ENCODE measurements at places on chromosomes 6 and 20. TPM values are rescaled to one million over a fixed set of nuclear protein-coding genes. Genes with fewer than 3 reads are reported as not detected.

DNA sequence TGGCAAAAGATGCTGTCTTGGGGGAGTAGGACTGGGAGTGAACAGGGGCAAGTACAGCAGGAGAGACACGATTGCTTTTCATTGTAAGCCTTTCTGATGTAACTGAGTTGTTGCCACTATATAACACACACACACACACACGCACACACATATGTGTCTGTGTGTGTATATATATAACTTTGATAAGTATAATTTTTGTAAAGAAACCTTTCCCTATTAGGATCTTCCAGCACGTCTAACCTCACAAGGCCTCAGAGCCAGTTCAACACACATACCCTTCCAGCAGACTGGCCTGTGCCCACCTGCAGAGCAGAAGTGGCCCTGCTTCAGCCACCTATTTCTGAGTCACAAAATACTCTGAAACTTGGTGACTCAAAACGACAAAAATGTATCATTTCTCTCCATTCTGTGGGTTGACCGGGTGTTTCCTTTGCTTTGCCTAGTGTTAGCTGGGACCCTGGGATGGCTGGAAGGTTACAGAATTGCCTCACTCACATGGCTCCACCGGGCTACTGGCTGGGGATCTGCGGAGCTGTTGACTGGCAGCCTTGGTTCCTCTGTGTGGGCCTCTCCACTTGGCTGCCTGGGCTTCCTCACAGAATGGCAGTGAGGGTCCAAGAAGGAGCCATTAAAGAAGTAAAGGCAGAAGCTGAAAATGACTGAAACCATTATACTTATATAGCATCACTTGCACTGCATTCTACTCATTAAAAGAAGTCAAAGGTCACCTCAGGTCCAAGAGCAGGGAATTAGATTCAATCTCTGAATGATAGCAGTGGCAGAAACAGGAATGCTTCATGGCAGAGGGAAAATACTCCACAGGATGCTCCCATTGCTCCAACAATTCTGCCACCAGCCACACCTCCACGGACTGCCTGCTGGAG is 126.4 kb downstream of the BANF2 start:
- H3K36me3 ChIP-seq = no peaks in the 10 kb centered on the region
- peak overlapping the region; percentile 57 for H3K27ac ChIP-seq
- H3K27me3 ChIP-seq = no peaks in the 10 kb centered on the region

- DNase-seq = no peak
- H3K4me3 ChIP-seq = no peak overlapping the region
- H3K27ac ChIP-seq = no peak overlapping the region
- H3K4me1 ChIP-seq = peaks cover 17% of the 10 kb centered on the region
- peaks cover 5% of the 10 kb centered on the region for H3K36me3 ChIP-seq
Measured at GRCh38 chr6:109486068-109486467, 3.0 kb upstream of the ZBTB24 start.

GRCh38 chr6:129248946-129249345 is 366.0 kb downstream of the LAMA2 start:
- H3K36me3 ChIP-seq = peaks cover 4% of the 10 kb centered on the region
- H3K4me3 ChIP-seq = no peak overlapping the region
- no peaks in the 10 kb centered on the region for H3K27me3 ChIP-seq
- DNase-seq = no peak
- peaks cover 17% of the 10 kb centered on the region for H3K4me1 ChIP-seq
- peak overlapping the region; percentile 14 for H3K27ac ChIP-seq

- H3K36me3 ChIP-seq = no peaks in the 10 kb centered on the region
- peaks cover 13% of the 10 kb centered on the region for H3K27me3 ChIP-seq
- H3K4me3 ChIP-seq = no peak overlapping the region
- H3K27ac ChIP-seq = no peak overlapping the region
- no peak for DNase-seq
Measured at GRCh38 chr20:29427201-29428060, 1830.0 kb upstream of the DEFB115 start.

DNA sequence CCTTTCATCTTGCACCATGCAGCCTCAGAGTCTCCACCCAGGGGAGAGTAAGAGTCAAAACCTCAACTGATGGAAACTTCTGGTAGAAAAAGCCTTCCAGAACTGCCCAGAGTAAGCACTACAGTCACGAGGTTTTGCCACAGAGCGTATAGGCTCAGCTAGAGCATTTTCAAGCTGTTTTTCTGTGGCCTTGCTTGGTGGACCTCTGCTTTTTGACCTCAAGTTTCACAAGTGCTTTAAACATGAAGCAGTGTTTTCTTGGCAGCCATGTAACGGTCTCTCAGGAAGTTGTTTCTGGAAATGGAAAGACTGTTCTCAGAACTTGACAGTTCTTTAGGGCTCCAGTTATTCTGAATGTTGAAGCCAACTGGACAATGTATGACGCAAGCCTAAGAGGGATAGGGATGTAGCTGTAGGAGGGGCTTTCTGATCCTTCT is 146.5 kb downstream of the ZDHHC14 start:
- H3K4me3 ChIP-seq = no peak overlapping the region
- no peaks in the 10 kb centered on the region for H3K36me3 ChIP-seq
- no peaks in the 10 kb centered on the region for H3K27me3 ChIP-seq

GRCh38 chr6:110652520-110652919 is 162.7 kb downstream of the CDK19 start:
- DNase-seq = no peak
- H3K4me1 ChIP-seq = peaks cover 6% of the 10 kb centered on the region
- H3K36me3 ChIP-seq = no peaks in the 10 kb centered on the region
- H3K27me3 ChIP-seq = no peaks in the 10 kb centered on the region
- no peak overlapping the region for H3K4me3 ChIP-seq

GRCh38 chr6:138492871-138493270 is 6.4 kb downstream of the NHSL1 start:
- no peak overlapping the region for H3K4me3 ChIP-seq
- no peaks in the 10 kb centered on the region for H3K27me3 ChIP-seq
- H3K27ac ChIP-seq = no peak overlapping the region
- DNase-seq = no peak
- H3K36me3 ChIP-seq = no peaks in the 10 kb centered on the region

DNA sequence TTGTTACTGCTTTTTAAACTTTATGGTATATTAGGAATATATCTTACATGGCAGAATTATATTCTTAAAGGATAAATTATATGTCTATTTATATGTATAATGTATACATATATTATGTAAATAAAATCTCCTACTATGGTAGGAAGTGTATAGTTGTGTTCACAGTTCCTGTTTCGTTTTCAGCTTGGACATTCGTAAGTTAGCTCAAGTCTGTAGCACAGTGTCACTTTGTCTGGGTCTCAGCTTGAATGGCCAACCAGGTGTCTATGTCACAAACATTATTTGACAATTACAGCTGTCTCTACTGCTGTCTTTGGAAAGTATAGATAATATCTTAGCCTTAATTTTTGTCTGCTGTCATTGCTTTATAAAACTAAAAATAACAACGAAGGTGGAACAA is 303.9 kb downstream of the CDKAL1 start:
- H3K4me3 ChIP-seq = no peak overlapping the region
- H3K27ac ChIP-seq = no peak overlapping the region
- H3K4me1 ChIP-seq = no peaks in the 10 kb centered on the region
- DNase-seq = no peak

- peak; percentile 48 for DNase-seq
- no peak overlapping the region for H3K27ac ChIP-seq
- H3K4me3 ChIP-seq = no peak overlapping the region
- H3K4me1 ChIP-seq = peaks cover 6% of the 10 kb centered on the region
- no peaks in the 10 kb centered on the region for H3K36me3 ChIP-seq
Measured at GRCh38 chr6:5746053-5746758, 260.5 kb downstream of the NRN1 start.

- no peak overlapping the region for H3K4me3 ChIP-seq
- no peak for DNase-seq
- H3K4me1 ChIP-seq = no peaks in the 10 kb centered on the region
- no peaks in the 10 kb centered on the region for H3K27me3 ChIP-seq
- no peak overlapping the region for H3K27ac ChIP-seq
Measured at GRCh38 chr6:48061265-48061990, 49.6 kb downstream of the PTCHD4 start.

DNA sequence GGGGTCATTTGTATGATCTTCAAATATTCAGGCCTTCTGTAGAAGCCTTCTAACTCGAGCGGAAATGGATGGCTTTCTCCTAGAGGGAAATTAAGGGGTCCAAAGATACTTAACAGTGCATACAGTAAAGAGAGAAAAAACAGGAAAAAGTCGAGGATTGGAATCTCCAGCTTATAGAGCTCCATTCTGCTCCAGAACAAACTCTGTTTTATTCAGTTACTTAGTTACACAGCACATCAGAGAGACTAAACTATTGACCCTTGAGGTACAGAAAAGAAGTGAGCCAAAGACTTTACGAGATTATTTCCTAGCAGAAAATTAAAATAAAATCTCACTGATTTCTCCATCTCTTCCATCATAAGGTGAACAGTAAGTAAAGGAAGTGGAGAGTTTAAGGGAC is 43.8 kb upstream of the DSE start:
- peak overlapping the region; percentile 65 for H3K27ac ChIP-seq
- no peaks in the 10 kb centered on the region for H3K36me3 ChIP-seq
- DNase-seq = no peak
- H3K4me1 ChIP-seq = peaks cover 29% of the 10 kb centered on the region
- no peak overlapping the region for H3K4me3 ChIP-seq

- no peaks in the 10 kb centered on the region for H3K27me3 ChIP-seq
- no peaks in the 10 kb centered on the region for H3K4me1 ChIP-seq
- H3K4me3 ChIP-seq = no peak overlapping the region
- no peak overlapping the region for H3K27ac ChIP-seq
Measured at GRCh38 chr6:49025273-49026240, 437.5 kb downstream of the MMUT start.

GRCh38 chr6:81754906-81755305 is 2.4 kb upstream of the TENT5A start:
- no peaks in the 10 kb centered on the region for H3K27me3 ChIP-seq
- H3K4me1 ChIP-seq = peaks cover 7% of the 10 kb centered on the region
- no peak overlapping the region for H3K4me3 ChIP-seq
- no peak overlapping the region for H3K27ac ChIP-seq
- no peaks in the 10 kb centered on the region for H3K36me3 ChIP-seq

- no peak overlapping the region for H3K4me3 ChIP-seq
- no peaks in the 10 kb centered on the region for H3K27me3 ChIP-seq
- peak overlapping the region; percentile 12 for H3K27ac ChIP-seq
- no peaks in the 10 kb centered on the region for H3K4me1 ChIP-seq
- DNase-seq = no peak
Measured at GRCh38 chr6:8074213-8074612, 10.0 kb upstream of the BLOC1S5 start.

DNA sequence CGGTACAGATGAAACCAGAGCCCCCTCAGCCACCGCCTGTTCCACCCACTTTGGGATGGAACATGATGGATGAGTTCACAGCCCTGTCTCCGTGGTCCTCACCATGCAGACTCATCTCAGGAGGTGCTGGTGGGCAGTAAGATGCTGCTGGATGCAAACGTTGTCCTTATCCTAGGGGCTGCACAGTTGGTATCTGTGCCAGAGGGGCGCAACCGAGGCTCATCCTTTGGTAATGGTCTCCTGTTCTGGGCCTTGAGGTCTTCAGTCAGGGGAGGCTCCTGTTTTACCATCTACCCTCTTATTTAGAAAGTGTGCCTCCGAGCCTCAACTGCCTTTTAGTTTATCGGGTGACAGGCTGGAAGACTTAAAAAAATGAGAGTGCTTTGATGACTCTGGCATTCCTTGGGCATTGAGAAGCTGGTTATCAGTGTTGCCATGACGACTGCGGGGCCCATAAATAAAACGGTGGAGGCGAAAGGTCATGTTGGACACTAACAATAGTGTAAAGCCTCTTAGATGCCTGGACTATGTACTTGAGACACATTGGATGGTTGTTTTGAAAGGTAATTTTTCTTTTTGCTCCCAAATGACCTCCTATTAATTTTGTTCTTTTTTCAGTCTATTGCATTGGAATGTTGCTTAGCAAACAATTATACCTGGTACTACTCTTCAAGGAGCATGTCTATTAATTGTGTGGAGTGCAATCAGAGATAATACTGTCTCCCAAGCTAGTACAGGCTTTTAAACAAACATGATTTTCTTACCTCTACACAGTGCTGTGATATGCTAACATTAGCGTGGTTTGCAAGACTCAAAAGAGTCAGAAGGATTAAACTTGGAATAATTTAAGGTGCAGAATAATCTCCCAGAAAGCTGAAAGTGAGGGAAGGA is 74.2 kb upstream of the DSP start:
- peaks cover 23% of the 10 kb centered on the region for H3K4me1 ChIP-seq
- no peak for DNase-seq
- H3K4me3 ChIP-seq = no peak overlapping the region
- H3K27me3 ChIP-seq = no peaks in the 10 kb centered on the region
- no peak overlapping the region for H3K27ac ChIP-seq
- no peaks in the 10 kb centered on the region for H3K36me3 ChIP-seq

DNA sequence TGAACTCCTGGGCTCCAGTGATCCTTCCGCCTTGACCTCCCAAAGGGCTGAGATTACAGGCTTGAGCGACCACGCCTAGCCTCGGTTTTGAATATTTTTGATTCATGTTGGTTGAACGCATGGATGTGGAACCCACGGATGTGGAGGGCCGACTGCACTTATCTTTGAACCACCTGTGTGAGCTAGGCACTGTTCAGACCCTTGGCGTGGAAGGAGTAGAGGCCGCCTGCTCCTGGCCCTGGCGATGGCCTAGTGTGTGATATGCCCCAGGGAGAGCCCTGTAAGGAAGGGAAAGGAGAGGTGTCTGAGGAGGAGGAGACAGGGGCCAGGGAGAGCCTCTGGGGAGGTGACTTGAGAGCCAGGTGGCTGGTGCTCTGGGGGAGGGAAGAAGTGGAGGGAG is 64.3 kb downstream of the BCAS4 start:
- no peaks in the 10 kb centered on the region for H3K36me3 ChIP-seq
- no peaks in the 10 kb centered on the region for H3K4me1 ChIP-seq
- H3K27me3 ChIP-seq = no peaks in the 10 kb centered on the region
- no peak overlapping the region for H3K27ac ChIP-seq

DNA sequence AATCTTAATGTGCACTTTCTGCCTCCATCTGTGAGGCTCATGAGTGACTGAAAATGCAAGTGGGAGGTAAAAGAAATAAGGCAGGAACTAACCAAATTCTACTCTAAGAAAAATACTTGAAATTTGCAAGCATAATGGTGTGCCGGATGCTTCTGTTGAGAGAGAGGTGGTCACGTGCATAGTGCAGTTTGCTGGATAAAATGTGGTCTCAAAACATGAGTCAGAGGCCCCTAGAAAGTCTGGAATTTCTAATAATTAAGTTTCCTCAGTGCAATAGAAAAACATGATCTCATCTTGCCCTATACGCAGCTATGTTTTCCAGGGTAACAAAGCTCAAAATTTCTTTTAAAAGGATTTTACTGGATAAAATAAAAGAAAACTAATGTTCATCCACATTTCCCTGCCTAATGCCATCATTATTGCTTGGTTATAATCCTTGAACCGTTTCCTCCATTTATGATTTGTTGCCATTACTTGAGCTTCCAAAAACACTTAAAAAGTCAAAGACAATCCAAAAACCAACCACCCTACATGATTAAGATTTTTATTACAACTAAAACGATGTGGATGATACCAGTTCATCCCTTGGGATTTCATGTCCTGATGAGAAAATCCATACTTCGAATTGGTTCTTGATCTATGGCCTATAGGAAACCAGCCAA is 351.7 kb upstream of the ARID1B start:
- no peaks in the 10 kb centered on the region for H3K36me3 ChIP-seq
- H3K4me3 ChIP-seq = no peak overlapping the region
- no peaks in the 10 kb centered on the region for H3K4me1 ChIP-seq
- DNase-seq = no peak

- no peak for DNase-seq
- H3K36me3 ChIP-seq = no peaks in the 10 kb centered on the region
- H3K4me3 ChIP-seq = no peak overlapping the region
- H3K4me1 ChIP-seq = peaks cover 6% of the 10 kb centered on the region
Measured at GRCh38 chr20:47985092-47985850, 200.0 kb upstream of the SULF2 start.

Gene RREB1
- 48.6 TPM for total RNA-seq

Gene NKX2-2
- total RNA-seq = not detected

Gene CASP8AP2
- 12.8 TPM for total RNA-seq

Gene ENPP5
- total RNA-seq = 4.5 TPM

Gene HAO1
- total RNA-seq = not detected

Gene HTR1E
- total RNA-seq = not detected

Gene SLC35D3
- total RNA-seq = not detected

Gene MICB
- total RNA-seq = 1.4 TPM

Gene MCCD1
- total RNA-seq = not detected

Gene RAB32
- total RNA-seq = 5.9 TPM

All from heart left ventricle (tissue), 16 donors.